Stimulated activated CD8-positive, alpha-beta memory T cell treated with anti-CD3 and anti-CD28 coated beads, Interleukin-4, amount 100 ng/mL, for 1 hour (primary cell): ENCODE measurements at places on chromosomes 6 and 20.

DNA sequence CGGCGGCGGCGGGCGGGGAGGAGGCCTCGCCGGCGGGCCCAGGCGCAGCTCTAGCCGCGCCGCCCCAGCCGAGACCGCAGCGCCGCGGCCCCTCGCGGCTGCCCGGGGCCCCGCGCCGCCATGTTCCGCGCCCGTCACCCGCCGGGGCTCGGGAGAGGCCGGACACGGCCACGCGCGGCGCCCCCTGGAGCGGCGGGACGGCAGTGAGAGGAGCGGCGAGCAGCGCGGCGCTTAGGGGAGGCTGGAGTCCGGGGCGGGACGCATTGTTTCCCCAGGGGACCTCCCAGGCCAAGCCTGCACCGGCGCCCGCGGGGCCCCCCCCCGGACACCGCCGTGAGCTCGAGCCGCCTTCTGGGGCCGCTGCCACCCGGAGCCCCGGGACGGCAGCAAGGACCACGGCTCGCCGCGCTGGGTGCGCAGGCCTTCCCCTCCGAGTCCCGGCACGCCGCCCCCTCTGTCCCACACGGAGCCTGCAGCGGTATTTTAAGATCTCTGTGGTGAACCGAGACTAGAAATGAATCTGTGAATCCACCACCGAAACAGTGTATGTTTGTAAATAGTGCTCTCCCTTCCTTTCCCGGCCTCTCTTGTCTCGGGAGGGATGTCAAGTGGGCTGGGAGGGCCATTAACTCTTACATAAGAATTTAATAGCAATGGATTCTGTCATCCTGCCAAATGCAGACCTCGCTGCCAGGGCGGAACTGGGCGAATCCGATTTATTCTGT, 424 bp upstream of the KIF13A start:
- no peak for DNase-seq

DNA sequence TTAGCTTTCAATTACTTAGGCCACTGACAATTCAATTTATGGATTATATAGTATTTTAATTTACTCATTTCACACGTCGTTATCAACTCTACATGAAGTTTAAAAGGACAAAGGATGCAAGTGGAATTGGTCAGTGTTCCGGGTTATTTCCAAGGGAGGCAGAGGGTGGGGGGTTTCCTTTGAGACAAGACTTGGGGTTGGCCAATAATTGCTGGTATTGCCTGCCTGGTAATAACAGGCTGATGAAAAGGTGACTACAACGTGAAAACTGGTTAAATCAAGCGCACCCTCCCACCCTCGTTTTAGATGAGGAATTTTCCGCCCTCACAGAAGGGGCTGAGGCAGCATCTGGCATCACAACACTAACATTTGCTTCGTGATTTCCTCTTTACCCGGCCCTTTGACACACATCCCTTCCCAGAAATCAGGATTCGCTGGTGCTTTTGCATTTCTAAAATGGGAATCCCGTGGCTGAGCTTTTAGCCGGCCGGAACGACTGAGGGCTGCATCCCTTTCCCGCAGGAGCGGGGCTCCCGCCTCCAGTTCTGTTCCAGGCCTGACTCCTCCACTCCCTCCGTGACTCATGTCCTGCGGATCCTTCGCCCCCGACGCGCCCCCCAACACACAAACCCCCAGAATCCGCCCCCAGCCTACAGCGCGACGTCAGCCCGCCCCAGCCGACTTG, 999 bp upstream of the PIM1 start:
- no peak for DNase-seq

DNA sequence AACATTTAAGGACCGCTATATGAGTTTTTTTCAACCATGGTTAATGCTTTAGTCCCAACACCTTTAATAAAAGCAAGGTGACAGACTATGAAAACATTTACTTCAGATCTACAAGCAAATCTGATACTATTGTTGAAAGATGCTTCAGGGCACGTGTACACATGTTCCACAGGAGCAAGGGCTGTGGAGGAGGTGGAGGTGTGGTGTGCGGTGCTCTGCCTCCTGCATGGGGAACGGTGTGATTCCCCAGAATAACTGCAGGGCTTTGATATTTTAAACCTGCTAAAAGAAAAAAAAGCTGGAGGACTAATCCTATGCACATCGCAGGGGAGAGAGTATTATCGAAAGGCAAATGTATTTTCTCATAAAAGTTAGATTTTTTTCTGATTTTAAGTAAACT, 188.1 kb upstream of the CEP162 start:
- DNase-seq: no peak

GRCh38 chr20:12763406-12763805, 245.4 kb upstream of the SPTLC3 start:
- DNase-seq: no peak

- no peak for DNase-seq
Observed at GRCh38 chr6:166996406-166996805, 2.8 kb upstream of the CEP43 start.

DNA sequence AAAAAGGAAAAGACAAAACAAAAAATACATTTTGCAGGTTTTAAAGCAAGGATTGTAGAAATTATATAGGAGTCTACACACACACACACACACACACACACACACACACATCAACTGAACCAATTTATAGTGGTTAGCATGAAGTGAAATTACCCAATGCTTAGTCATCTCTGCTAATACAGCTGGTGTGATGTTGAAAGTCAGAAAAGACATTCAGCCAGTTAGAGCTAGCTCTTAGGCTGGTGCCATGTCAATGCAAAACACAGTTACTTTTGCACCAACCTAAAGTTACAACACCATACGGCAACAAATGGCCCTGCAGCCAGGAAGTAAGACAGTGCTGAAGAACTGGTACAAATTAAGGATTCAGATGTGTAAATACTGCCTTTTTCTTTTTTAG, 15.2 kb downstream of the FAM210B start:
- DNase-seq: no peak

DNA sequence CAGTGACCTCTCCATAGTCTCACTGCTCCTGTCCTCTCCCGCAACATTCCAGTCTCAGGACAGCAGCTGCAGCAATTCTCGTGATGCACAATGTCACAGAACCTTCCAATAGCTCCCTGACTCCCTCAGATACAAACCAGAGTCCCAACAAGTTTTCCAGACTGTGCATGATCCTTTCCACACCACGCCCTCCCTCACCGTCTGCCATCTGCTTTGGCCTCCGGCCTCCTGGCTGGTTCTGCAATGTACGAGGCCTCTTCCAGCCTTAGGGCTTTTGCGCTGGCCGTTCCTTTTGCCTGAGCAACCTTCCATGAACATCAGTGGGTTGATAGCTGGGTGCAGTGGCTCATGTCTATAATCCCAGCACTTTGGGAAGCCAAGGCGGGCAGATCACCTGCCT, 9.6 kb downstream of the FNDC1 start:
- DNase-seq: no peak

GRCh38 chr20:4978050-4978918, 23.0 kb downstream of the SLC23A2 start:
- DNase-seq: no peak

GRCh38 chr6:3211681-3212080, 15.8 kb downstream of the TUBB2B start:
- DNase-seq: no peak

DNA sequence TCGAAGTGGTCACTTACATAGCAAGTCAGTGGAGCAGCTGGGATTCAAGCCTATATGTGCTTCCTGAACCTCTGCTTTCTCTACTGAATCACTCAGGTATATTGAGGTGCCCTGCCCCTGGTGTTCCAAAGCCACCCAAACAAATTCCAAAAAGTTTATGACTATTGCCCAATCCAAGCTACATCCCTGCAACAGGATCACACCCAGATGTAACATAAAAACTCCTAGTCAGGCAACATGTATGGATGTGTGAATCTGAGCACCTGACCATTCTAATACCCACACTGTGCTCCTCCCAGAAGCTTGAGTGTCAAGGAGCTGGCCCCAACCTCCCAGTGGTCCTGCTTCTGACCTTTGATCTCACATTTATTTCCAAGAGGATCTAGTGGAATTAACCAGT, 39.5 kb upstream of the SIRPA start:
- no peak for DNase-seq

- DNase-seq: no peak
Observed at GRCh38 chr20:11676630-11677287, 240.9 kb upstream of the BTBD3 start.

- no peak for DNase-seq
Observed at GRCh38 chr20:6685181-6685582, 82.3 kb upstream of the BMP2 start.

DNA sequence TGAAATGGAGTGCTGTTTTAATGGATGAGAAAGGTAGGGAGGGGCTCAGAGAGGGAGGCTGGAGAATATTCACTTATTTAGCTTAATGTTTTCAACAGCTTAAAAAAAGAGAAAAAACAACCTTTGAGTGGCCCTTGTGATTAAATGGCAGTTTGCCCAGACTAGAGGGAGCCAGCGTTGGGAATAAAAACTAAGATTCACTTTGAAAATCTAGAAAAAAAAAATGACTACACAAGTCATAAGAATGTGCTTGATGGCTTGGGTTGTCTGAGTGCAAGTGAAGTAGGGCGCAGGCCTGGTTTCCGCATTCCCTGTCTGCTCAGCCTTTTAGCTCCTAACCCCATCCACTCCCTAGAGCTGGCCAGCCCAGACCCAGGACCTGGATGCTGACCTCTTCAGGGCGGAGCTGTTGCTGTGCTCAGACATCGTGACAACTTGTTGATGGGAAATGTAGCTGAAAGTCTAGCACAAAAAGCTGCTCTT, 28.9 kb downstream of the UTRN start:
- DNase-seq: no peak

DNA sequence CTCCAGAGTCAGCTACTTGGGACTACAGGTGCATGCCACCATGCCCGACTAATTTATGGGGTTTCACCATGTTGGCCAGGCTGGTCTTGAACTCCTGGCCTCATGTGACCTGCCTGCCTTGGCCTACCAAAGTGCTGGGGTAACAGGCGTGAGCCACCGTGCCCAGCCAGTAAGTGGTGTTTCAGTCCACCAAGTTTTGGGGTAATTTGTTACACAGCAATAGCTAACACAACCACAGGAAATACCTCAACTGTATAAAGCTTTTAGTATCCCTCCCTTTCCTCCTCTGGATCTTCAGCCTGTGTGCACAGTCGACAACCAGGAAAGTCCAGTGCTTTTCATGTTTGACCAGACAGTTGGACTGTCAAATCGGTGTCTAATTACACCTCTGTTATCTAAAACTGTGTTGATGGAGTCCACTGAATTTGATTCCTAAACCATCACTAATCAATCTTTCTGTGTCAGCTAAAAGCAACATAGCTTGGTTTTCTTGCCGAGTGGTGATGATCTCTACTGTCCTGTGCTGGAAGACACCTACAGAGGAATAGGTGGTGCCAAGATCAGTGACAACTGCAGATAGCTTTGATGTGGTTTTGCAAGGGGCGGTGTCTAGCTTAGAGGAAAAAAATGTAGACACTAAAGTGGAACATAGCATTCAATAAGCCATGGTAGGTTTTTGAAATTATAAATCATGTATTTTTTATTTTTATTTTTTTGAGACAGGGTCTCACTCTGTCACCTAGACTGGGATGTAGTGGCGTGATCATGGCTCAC, 22.2 kb upstream of the ZBTB2 start:
- no peak for DNase-seq

GRCh38 chr20:62336775-62337557, 30.1 kb downstream of the LAMA5 start:
- DNase-seq: no peak

DNA sequence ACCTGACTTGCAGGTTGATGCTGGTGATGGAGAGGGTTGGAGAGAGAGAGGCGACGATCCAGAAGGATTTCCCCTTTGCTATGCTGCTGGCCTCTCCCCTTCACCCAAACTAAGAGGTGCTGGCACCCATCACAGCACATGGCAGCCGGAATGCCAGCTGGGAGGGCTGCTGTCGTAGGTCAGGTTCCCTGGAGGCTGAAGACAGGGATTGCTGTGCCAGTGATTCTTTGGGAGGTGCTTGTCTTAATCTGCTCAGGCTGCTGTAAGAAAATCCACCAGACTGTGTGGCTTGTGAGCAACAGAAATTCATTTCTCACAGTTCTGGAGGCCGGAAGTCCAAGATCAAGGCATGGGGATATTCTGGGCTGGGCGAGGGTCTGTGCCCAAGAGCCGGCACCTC, 4.4 kb upstream of the ARFGAP1 start:
- no peak for DNase-seq

- DNase-seq: no peak
Observed at GRCh38 chr20:56835829-56836550, 206.9 kb downstream of the TFAP2C start.

DNA sequence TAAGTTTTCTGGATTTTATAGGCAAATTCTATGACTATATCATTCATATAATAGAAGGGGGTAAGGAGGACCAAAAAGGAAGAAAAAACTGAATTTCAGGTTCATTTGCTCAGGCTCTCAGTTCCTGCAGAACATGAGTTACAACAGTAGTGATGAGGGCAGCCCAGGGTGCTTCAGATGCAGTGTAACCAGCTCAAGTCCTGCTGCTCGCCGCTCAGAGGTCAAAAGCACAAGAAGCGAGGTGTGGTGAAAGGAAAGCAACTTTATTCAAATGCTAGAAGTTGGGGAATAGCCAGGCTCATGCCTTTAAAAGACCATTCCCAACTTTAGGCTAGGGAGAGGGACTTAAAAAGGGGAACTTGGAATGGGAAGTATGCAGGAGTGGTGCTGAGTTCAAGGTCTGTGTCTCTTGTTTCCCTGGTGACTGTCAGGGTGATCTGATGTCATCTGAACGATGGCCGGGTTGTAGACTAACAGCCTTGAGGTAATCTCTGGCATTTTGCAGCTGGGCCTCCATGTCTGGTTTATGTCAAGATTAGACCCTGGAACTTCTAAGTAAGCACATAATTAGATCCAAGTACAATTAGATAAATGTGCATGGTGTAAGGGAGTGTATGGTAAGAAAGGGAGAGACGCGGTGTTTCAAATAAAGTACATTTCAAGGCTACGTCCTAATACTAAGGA, 14.5 kb upstream of the SEC63 start:
- DNase-seq: no peak

- DNase-seq: no peak
Observed at GRCh38 chr6:117200067-117200466, 65.3 kb upstream of the VGLL2 start.

DNA sequence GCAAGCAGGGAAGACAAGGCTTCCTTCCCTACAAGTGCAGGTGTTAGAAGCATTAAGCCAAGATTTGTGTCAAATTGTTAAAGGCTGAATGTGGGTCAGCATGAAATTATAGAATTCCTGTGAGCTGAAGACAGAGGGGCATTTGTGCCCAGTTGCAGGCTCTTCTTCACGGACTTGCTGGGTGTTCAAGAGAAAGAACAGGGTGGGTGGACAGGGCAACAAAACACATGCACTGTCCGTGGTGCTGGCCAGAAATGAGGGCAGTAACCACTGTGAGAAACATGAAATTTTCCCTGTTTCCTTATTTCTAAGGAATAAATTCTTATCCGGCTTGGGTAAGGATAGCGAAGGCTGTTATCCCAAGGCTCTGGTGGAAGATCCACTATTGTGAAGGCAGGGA, 579.5 kb upstream of the HTR1E start:
- DNase-seq: no peak

DNA sequence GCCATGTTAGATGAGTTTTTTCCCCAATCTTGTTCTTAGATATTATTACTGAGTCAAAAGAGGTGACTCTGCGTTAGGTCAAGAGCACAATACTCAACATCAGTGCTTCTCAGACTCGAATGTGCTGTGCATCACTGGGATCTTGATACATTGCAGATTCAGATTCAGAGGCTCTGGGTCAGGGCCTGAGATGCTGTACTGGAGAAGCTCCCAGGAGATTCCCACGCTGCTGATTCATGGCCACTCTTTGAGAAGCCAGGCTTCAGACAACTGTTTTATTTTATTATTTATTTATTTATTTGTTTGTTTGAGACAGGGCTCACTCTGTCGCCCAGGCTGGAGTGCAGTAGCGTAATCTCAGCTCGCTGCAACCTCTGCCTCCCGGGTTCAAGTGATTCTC, 41.4 kb upstream of the ARID1B start:
- no peak for DNase-seq
